Hepatocyte (in vitro differentiated cells): ENCODE measurements at places on chromosomes 12 and 14. TPM values are rescaled to one million over a fixed set of nuclear protein-coding genes. Genes with fewer than 3 reads are reported as not detected.
A peak's percentile ranks its signal among the peaks of the same experiment; 100 is the strongest.

The PLEKHG7 gene
- 0.94 TPM in 1 of 2 replicates, not detected in the other for polyA plus RNA-seq

- no peaks in the 10 kb centered on the region for H3K36me3 ChIP-seq
- no peak overlapping the region for H3K4me3 ChIP-seq
- no peak for DNase-seq
- H3K4me1 ChIP-seq = peaks cover 2% of the 10 kb centered on the region
These were observed 2.4 kb upstream of the SERPINA9 start for GRCh38 chr14:94478420-94478819.

The OTUB2 gene
- polyA plus RNA-seq = 1.5 and 2.8 TPM in 2 replicates

GRCh38 chr12:91722072-91722471 is 423.6 kb downstream of the BTG1 start:
- no peaks in the 10 kb centered on the region for H3K36me3 ChIP-seq
- H3K27me3 ChIP-seq = no peaks in the 10 kb centered on the region
- H3K27ac ChIP-seq = no peak overlapping the region
- H3K4me3 ChIP-seq = no peak overlapping the region
- H3K4me1 ChIP-seq = no peaks in the 10 kb centered on the region

GRCh38 chr14:102525219-102525928 is 15.8 kb upstream of the ANKRD9 start:
- H3K36me3 ChIP-seq = no peaks in the 10 kb centered on the region
- no peaks in the 10 kb centered on the region for H3K27me3 ChIP-seq
- peak; percentile 67 for DNase-seq
- H3K4me3 ChIP-seq = peak overlapping the region; percentile 28
- peak overlapping the region; percentile 91 for H3K27ac ChIP-seq

GRCh38 chr14:97217111-97217885 is 420.1 kb downstream of the VRK1 start:
- H3K27me3 ChIP-seq = peaks cover 65% of the 10 kb centered on the region
- peaks cover 10% of the 10 kb centered on the region for H3K4me1 ChIP-seq
- no peak overlapping the region for H3K4me3 ChIP-seq
- no peaks in the 10 kb centered on the region for H3K36me3 ChIP-seq

DNA sequence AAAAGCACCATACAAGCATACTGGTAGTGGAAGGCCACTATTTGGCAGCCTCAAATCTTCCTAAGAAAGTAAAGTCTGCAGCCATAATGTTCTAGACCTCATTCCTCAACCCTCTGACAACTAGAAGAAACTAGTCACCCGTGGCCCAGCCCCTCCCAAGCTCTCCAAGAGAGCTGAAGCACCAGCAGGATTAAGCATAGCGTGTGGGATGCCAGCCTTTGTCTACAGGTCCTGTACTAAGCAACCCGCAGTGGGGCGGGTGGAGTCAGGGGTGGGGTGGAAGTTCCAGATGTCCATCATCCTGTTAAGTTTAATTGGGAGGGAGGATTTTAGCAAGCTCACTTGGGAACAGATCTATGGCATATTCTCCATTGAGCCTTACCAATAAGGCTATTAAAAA is 14.2 kb downstream of the SLC11A2 start:
- no peaks in the 10 kb centered on the region for H3K27me3 ChIP-seq
- no peak overlapping the region for H3K4me3 ChIP-seq
- no peak overlapping the region for H3K27ac ChIP-seq
- peaks cover 13% of the 10 kb centered on the region for H3K4me1 ChIP-seq
- DNase-seq = no peak

- H3K36me3 ChIP-seq = no peaks in the 10 kb centered on the region
- H3K4me3 ChIP-seq = no peak overlapping the region
These were observed 6.8 kb upstream of the SYNE3 start for GRCh38 chr14:95523051-95523814.

The CCDC177 gene
- not detected in 2 replicates for polyA plus RNA-seq

The JDP2 gene
- polyA plus RNA-seq = 79.9 and 85.4 TPM in 2 replicates

DNA sequence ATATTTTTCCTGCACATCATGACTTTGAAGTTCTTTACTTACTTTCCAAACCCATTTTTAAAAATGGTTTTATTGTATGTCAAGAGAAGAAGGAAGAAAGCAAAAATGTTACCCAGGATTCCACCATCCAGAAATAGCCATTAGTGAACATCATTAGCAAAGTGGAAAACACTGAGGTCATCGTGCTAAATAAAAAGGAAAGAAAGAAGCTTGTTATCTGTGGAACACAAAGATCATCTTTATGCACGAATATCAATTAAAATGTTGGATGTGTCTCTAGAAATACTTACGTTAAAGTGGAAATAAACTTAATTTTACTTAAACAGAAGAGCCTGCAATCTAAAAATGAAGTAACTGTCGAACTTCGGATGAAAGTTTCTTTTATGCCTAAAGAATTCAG is 27.3 kb downstream of the SFSWAP start:
- no peaks in the 10 kb centered on the region for H3K4me1 ChIP-seq
- DNase-seq = no peak
- no peaks in the 10 kb centered on the region for H3K27me3 ChIP-seq
- H3K36me3 ChIP-seq = no peaks in the 10 kb centered on the region
- no peak overlapping the region for H3K27ac ChIP-seq
- no peak overlapping the region for H3K4me3 ChIP-seq

GRCh38 chr14:62179367-62180018 is 417.3 kb downstream of the SNAPC1 start:
- H3K27ac ChIP-seq = no peak overlapping the region
- H3K4me3 ChIP-seq = no peak overlapping the region
- DNase-seq = peak; percentile 85
- no peaks in the 10 kb centered on the region for H3K4me1 ChIP-seq

DNA sequence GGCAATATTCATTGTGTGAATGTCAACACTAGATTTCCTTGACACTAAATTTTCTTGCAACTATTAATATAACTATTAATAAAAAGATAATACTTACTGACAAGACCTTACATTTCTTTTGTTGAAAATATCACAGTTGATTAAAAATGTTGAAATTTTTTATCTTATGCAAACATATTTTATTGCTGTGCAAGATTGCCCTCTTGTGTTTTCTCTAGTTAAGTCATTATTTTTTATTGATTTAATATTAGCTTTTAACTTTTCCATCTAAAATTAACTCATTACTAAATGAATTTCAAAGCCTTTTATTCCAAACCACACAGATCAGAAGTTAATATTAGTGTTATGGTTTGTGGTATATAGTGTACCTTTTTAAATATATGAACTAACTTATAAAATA is 11.7 kb upstream of the NAA30 start:
- H3K36me3 ChIP-seq = no peaks in the 10 kb centered on the region
- no peak overlapping the region for H3K27ac ChIP-seq
- no peak overlapping the region for H3K4me3 ChIP-seq

DNA sequence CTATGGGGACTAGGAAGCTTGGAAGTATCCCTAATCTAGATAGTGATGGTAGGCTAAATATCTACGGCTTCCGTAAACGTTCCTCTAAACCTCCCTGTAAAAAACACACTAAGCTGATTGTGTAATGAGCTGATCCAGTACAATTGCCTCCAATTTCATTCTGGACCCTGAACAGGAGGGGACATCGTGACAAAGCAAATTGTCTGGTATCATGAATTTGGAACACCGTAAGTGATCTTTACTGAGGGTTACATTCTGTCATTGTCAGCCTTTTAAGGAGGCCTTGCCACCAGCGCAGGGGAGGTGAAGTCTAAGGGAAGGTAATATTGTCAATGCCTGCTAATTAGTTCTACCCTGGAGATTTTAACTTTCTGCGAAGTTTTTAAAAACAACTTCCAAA is 487 bp upstream of the MGST1 start:
- H3K27ac ChIP-seq = peak overlapping the region; percentile 85
- no peaks in the 10 kb centered on the region for H3K27me3 ChIP-seq
- H3K4me1 ChIP-seq = no peaks in the 10 kb centered on the region
- peak overlapping the region; percentile 34 for H3K4me3 ChIP-seq
- peak; percentile 17 for DNase-seq
- H3K36me3 ChIP-seq = no peaks in the 10 kb centered on the region

The SLC25A47 gene
- 0.77 and 1.8 TPM in 2 replicates for polyA plus RNA-seq

DNA sequence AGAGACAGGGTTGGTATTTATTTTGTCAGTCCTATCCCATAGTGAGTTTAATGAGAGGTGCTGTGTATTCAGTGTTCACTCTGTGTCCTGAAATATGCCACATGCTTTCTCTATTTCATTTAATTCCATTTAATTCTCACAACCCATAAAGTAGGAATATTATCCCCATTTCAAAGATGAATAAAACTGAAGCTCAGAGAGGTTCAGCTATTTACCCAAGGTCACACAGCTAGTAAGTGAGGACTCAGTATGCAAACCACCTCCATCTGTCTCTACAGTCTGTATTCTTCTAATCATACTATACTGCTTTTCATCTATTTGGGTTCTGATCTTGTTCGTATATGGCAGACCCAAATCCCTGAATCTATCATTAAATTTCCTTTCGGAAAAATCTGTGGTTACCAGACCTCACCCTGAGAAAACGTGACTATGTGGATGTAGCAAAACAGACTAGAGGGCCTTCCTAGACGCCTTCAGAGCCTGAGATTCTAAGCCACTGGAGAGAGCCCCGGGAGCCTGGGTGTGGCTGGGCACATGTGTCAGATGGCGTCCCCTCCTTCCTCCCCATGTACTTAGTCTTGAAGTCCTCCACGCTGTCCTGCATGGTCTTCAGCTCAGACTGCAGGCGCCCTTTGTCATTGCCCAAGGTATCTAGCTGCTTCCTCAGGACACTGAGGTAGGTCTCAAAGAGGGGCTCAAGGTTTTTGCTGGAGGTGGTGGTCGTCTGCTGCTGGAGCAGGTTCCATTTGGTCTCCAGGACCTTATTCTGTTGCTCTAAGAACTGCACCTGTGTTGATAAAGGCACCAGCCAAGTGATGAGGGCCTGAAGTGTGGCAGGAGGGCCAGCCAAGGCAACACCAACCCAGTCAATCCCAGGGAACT is 2.5 kb downstream of the KRT4 start:
- H3K27me3 ChIP-seq = peaks cover 19% of the 10 kb centered on the region
- no peak overlapping the region for H3K27ac ChIP-seq
- DNase-seq = no peak
- no peak overlapping the region for H3K4me3 ChIP-seq
- H3K36me3 ChIP-seq = no peaks in the 10 kb centered on the region
